ENCODE measurements at places on chromosomes 1 and 21.

DNA sequence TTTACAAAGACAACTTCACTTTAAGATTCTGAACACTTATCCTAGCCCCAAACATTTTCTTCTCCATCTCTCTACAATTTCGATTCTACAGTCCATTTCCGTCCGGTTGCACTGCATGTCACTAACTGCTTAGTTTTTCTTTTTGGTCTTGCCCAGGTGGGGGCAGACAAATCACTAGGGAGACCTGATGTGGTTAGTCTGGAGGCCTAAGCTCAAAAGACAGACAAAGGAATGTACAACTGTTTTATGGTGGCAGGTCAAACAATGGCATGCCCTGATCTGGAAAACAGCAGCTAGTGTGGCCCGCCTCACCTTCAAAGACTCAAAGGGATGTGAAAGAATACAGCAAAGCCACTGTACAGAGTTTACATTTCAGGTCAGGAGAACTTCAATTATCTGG, 3.8 kb downstream of the ETV3 start:
- DNase-seq: no peak

DNA sequence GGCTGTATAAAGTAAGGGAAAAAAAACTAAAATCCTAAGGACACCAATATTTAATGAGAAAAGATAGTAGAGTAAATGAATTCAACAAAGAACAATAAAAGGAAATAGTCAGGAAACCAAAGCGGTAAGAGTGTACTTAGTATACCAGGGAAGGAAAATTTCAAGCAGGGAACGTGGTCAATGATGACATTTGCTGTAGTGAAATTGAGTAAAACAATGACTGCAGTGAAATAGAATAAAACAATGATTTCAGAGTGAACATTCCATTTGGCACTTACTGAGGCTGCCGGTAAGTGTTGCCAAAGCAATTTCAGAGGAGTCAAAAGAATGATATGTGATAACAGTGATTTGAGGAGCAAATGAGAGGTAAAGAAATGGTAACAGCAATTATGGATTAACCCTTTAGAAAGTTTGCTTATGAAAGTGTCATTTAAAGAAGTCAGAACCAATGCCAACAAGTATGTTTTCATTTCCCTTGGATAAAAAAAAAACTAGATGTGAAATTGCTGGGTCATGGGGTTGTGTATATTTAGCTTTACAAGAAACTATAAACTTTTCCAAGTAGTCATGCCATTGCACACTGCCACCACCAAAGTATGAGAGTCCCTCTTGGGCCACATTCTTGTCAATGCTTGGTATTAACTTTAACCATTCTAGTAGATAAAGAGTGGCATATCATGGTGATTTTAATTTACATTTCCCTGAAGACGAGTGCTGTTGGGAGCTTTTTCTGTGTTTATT, 50.5 kb downstream of the VCAM1 start:
- no peak for DNase-seq

DNA sequence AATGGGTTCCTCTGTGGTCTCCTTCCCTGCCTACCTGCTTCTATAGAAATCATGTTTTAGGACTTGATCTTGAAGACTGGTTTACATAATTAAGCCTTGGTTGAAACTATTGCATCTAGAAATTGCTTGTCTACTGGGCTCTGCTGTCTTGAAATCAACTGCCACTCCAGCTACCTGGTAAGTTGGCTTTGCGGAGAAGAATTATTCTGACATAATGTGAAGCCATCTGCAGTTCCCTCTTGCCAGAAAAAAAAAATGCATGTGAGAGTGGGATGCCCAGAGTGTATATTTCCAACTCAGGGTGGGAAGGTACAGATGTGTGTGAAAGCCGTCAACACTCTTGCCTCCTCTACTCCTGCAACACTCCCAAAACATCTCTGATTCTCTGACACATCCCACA, 27.2 kb downstream of the C8B start:
- no peak for DNase-seq

DNA sequence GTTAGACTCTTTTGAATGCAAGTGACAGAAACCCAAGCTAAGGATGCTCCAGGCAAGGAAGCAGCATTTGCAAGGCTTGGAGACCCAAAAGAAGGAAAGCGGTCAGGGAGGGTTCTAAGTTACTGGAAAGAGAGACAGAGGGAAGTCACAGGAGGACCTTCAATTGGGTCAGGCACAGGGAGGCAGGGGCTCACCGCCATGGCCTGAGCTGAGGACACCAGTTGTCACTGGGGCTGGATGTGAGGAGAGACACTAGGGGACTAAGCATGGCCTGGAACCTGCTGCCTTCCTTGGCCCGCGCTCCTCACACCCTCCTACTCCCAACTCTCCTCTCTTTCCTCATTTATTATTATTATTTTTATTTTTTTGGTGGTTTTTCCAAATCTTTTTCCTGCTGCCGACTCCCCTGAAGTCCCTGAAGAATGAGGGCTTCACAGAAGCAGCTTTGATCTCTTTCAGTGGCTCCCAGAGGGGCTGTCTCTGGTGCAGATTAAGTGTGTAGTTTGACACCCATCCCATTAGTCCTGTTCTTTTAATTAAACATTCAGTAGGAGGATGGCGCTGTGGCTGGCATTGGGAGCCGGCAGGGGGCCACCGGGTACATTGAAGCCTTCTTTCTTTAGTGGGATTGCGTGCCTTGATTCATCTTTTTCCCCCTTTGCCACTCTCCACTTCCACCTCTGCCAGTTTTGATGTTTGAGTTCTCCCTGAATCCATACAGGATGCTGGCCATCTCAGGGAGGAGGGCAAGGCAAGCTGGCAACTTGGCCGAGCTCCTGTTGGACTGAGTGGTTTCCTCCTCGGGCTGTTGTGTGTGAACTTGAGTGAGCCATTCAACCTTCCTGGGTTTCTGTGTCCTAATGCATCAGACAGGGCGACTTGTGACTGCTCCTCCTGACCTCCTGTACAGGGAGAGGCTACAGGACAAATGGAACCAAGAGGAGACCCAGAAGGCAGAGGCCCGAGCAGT, 59.3 kb downstream of the MDM4 start:
- DNase-seq: peak; percentile 74

GRCh38 chr21:33433425-33434114, 30.4 kb downstream of the IFNGR2 start:
- no peak for DNase-seq

DNA sequence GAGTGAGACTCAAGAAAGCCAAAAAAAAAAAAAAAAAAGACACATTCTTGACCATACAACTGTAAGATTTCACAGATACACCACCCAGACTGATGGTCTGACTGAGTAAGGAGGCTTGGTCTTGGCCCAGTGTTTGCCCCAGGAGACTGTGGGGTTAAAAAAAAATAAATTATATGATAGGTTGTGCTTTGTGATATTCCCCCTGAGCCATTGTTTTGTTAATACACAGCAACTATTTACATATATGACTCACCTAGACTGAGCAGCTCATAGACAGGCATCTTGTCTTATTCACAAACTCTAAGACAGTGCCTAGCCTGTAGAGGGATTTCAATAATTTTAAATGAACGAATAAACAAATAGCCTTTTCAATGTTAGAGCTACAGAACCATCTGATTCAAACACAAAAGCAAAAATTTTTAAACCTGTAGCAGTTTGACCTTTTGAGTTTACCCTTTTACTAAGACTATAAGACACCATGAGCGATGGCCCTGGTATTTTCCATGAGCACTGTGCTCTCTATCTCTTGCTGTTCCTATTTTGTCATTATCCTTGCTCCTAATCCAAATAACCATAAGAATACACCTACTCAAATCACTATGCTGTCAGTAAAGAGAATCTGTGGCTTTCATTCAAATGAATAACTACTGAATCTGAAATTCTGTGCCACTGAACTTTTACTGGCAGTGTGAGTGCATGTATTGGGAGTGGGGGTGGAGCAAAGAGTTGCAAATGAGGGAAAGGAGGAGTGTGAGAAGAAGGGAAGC, 199.4 kb upstream of the PTBP2 start:
- DNase-seq: no peak

DNA sequence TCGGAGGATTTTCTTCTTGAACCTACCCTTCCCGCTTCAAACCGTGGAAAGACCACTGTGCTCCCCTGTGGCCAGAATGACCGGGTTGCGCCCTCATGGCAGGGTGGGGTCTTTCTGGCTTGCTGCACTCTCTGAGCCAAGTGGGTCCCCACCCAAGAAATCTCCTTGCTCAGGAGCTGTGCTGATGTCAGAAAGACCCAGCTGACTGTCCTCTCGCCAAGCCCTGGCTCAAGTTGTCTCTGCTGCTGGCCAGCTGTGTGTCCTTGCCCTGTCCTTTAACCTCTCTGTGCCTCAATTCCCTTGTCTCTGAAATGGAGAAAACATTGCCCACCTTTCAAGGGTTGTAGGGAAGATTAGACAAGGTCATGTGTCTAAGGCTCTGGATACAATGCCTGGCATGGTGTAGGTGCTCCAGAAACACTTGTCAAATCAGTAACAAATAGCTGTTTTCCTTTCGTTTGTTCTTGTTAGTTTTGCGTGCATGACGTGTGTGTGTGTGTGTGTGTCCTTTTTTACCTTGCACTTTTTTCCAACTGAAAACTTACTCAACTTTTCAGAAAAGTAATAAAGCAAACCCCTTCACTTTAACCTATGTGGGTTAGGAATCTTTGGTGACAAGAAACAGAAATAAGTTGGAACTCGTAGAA, 41.1 kb upstream of the RPL11 start:
- no peak for DNase-seq

DNA sequence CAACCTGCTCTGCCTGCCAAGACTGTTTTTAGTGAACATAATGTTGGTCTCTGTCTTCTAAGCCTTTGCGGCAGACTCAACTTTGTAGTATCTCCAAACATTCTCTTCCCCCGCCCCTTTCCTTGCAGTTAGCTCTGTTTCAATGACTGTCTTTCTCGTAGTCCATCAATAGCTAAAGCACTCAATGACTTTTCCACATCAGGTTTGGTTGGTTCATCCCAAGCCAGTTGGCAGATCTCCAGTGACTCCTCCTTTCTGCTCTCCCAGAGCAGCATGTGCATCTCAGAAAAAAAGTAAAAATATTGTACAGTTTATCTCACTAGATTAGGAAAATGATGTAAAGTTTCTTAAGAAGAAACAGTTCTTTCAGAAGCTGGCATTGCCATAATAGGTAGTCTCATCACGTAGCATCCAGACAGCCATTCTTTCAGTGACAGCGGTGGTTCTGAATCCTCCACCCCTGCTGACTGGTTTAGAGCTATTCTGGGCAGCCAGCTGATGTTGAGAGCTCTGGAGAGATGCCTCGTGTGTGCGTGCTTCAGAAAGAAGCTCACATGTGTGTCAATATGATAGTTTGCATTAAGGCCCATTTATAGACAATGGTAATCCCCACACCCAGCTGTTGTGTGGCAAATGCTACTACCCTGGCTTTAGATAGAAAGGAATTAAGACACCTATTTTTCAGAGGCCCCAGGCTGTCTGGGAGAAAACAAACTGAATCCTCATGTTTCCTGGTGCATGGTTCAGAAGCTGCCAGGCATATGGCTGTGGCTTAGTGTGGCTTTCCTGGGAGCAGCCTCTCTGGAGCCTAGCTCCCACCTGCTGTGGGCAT, 53.2 kb downstream of the CNN3 start:
- DNase-seq: peak; percentile 72

DNA sequence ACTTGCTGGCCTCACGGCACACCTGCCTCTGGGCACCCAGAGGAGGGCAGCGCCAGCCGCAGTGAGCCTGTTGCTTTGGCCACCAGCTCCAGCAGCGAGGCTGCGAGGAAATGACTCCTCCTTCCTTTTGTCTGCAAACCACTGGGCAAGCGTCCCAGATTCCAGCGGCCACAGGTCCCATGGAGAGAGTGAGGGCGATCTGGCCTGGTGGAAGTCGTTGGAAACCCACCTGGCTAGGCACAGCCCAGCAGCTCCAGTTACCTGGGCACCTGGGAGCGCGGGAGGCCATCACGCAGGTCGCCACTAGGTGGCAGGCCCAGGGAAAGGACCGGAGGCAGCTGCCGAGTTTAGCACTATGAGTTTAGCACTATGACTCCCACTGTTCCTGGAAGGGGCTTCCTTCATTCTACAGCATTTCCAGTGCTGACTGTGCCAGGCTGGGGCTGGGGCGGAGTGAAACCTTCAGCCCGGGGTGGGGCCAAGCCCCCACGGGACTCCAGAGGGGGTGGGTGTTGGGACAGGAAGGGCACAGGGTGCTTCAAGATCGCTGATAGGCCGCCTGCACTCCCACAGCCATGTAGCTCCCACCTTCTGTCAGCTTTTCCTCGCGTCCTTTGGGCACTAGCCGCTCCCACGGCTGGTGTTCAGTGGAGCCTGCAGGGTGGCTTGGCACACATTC, 1.1 kb upstream of the ESPN start:
- DNase-seq: peak; percentile 77

DNA sequence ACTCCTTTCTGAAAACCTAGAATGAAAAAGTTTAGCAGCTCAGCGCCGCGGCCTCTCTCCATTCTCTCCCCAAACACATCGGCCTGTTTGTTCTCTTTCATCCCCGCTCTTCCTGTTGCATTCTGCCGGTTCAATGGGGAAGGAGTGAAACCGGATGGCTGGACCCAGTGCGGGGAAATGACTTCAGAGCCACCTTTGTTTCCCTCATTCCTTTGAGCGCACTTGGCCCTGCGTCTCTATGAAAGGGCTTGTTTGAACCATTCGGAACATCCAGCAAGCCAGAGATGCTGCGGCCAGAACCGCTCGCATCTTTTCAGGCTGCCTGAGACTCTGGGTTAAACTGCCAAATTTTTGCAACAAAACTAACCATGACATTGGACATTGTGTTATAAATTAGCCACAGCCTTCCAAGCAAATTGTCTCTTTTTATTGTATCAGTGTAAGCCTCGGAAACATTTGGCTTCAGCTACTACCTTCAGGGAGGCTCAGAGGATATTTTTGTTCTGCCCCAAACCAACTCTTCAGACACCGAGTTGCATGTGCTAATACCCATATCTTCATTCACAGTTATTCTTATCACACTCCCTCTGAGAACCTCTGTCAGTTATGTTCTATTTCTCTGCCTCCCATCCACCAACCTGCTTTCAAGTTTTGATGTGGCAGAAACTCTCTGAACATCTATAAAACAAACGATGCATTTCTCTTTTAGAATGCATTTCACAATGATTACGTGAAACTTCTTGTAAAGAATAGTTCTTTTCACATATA, 5.1 kb upstream of the OLIG1 start:
- no peak for DNase-seq

GRCh38 chr1:183244466-183244865, 58.4 kb downstream of the LAMC2 start:
- DNase-seq: no peak

- DNase-seq: no peak
Observed at GRCh38 chr21:44950351-44950750, 10.5 kb downstream of the SLX9 start.

GRCh38 chr1:85374160-85374559, 90.8 kb downstream of the DDAH1 start:
- no peak for DNase-seq

GRCh38 chr1:172777767-172778166, 118.9 kb downstream of the FASLG start:
- no peak for DNase-seq

DNA sequence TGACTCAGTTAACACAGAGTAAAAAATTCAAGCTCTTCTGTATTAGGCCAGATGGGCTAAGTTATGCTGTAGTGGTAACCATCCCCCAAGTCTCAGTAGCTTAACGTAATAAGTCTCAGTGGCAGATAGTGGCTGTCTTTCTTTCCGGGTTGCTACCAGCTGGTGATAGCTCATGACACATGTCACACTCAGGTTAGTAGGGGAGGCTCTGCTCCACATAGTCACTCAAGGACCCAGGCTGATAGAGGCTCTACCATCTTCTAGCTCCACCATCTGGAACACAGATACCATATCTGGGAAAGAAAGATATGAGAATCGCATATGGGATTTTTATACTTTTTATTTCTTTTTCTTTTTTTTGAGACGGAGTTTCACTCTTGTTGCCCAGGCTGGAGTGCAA, 16.2 kb upstream of the MEF2D start:
- no peak for DNase-seq

All from D341Med (cell line).